ENCODE measurements at places on chromosomes 7 and 10.

DNA sequence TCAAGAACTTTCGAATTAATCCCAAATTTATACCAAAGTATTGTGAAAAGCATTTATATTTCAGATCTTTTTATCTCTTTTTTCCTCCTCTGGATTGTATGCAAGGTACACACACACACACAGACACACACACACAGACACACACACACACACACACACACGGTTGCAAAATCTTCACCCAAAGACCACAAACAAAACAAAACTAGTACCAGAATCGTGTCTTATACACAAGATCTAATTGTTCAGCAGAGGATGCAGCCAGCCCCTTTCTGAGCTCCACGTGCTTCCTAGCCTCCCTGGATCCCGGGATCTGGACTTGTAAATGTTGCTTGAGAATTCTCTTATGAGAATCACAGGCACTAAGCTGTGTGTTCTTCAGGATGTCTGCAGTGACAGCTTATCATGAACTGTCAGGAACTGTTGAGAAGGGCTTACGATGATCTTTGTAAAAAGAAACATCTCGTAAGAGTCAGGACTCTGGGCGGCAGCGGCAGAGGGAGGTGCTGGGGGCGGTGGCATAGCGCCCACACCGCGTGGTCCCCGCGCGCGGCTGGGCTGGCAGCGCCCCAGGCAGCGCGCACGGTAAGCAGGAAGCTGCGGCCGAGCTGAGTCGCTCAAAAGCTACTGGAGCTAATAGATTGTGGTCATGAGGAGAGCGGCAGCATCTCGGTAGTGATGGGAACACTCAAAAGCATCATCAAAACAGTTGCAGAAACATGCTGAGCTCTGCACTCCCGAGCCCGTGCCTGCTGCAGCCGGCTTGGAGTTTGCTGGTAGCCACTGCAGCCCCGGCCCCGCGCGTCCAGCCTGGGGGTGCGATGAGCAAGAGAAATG, 277.6 kb downstream of the GATA3 start:
- DNase-seq, result no peak

DNA sequence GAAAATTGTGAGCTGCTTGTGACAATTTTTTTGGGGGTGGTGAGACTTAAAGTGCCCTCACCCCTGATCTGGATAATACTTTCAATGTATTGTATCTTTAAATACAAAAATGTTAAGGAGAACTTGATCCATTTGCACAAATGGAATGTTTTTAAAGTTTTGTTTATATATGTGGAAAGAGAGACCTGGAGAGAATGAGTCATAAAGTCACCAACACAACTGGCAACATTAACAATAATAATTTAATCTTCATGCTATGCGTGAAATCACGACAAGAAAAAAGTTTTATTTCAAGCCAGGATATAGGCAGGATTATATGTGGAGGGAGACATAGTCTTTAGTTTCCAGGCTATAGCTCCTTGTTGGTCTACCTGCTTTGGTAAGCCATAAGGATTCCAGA, 537.5 kb downstream of the GPAM start:
- no peak for DNase-seq

DNA sequence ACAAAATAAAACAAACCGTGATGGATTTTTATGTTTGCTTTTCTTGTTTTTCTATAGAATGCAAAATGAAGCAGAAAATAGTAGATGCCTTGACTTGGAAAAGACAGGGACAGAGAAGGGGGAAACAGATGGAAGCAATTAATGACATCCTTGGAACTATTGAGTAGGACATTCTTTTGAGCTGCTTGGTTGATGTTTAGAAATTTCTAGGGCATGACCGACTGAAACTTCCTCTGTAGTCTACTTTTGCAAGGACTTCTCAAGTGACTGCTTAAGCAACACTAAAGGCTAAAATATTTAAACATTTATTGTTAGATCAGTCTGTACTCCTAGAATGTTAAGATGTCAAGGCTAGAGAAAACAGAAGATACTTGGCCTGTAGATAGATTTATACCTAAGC, 49.4 kb downstream of the VCL start:
- no peak for DNase-seq

GRCh38 chr10:9796564-9796963, 1221.1 kb upstream of the CELF2 start:
- no peak for DNase-seq

GRCh38 chr7:121643320-121643719, 229.6 kb upstream of the PTPRZ1 start:
- no peak for DNase-seq

GRCh38 chr10:6995341-6995740, 415.3 kb upstream of the PRKCQ start:
- no peak for DNase-seq

DNA sequence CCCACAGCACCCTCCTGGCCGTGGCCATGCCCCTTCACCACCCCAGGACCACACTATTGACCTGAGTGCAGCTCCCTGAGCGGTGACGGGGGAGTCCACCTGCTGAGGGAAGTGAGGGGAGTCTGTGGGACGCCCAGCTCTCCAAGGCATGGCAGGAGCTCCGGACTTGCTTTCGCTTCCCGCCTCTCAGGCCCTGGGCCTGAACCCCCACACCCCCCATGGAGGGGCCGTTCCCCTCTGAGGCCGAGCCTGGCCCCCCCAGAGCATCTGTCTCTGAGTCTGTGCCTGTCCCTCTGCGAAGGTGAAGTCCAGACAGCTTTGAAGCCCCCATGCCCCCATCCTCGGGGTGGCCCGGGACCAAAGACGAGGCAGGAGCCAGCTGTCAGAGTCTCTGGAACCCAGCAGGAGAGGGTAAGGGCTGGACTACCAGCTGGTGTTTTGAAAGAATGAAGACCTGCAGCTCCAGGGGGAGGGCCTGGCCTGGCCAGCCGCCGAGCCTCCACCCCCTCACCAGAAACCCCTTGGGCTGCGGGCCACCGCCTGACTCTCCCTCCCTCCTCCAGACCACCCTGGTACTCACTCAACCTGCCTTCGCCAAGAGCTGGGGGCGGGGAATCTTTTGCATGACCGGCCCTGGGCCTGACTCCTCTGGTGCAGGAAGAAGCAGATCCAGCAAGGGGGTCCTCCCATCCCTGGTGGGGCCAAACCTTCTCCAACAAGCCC, 114.0 kb downstream of the PDGFA start:
- peak; percentile 6 for DNase-seq

DNA sequence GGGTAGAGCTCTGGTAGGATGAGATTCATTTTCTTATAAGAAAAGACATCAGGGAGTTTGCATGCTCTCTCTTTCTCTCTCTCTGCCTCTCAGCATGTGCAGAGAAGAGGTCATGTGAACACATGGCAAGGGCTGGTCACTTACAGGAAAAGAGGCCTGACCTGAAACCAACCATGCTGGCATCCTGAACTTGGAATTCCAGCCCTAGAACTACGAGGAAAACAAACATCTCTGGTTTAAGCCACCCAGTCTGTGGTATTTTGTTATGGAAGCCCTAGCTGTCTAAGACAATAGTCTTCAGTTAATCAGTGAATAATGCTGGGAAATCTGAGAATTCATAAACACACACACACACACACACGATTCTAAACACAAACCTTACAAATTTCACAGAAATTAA, 1104.2 kb upstream of the LRRN3 start:
- peak; percentile 45 for DNase-seq

DNA sequence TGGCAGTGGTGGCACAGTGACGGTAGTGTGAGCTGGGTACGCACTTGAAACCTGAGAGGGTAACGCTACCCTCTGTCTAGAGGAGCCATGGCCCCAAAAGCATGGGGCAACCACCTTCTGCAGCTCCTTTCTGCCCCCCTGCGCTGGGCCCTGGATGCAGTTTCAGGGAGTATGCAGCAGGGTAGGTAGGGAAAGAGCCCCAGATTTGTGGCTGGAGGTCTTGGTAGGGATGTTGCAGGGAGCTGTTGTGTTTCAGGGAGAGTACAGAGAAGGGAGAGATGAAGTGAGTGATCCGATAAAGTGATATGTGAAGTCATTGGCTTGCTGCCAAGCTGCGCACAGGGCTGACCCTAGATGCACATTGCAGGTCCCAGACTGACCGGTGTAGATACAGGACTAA, 2.7 kb upstream of the PGAM2 start:
- no peak for DNase-seq

Data from SJCRH30 (cell line).